NCI-H2171 treated with DMSO at 0.1 percent for 48 hours (cell line): ENCODE measurements at places on chromosomes 16 and 17.
A peak's percentile ranks its signal among the peaks of the same experiment; 100 is the strongest.

DNA sequence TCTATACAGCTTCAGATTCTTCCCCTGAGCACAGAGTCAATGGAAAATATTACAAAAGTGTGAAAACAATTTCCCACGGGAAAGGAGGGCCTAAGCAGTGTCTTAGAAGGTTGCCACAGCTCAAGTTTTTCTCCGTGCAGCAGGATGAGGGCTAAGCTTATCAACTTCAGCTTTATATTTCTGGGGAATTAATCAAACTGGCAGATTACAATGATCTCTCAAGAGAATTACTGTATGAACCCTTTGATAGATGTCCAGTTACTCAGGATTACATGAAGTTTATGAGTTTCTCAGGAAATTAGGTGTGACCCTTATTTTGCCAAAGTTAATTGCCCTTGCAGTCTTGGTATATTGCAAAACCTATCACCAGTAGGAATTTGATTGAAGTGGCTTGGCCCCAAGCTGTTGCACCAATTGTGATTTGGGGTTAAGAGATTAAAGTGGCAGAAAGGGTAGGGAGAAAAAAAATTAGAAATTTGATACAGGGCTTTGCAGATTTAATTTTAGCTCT lies 298.4 kb downstream of the MAP2K6 start:
- DNase-seq, result peak; percentile 62

DNA sequence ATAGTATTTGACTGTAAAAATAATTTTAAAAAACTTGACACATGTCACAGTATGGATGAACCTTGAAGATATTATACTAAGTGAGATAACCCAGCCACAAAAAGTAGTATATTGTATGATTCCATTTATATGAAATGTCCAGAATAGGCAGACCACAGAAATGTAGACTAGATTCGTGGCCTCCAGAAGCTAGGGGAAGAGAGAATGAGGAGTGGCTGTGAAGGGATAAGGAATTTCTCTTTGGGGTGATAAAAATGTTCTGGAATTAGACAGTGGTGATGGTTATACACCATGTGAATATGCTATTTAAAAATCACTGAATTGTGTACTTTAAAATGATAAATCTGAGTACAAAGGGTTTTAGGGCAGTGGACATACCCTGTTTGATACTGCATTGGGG lies 253.1 kb upstream of the DYNLRB2 start:
- no peak for DNase-seq

DNA sequence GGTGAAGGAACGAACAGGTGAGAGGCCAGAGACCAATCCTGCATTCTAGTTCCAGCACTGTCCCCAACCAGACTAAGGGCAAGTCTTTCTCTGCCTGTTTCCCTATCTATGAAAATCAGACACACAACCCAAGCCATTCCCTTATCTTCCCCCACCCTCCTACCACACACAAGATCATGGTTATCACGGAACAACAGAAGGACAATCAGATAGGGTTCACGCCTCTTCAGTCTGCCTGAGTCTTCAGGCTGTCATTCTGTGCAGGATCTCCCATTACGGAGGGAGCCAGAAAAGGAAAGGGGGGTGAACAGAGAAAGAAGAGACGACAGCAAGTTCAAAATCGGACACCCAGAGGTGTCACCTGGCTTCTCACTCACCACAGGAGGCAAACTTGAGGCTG lies 11.1 kb downstream of the TLE7 start:
- DNase-seq, result no peak

DNA sequence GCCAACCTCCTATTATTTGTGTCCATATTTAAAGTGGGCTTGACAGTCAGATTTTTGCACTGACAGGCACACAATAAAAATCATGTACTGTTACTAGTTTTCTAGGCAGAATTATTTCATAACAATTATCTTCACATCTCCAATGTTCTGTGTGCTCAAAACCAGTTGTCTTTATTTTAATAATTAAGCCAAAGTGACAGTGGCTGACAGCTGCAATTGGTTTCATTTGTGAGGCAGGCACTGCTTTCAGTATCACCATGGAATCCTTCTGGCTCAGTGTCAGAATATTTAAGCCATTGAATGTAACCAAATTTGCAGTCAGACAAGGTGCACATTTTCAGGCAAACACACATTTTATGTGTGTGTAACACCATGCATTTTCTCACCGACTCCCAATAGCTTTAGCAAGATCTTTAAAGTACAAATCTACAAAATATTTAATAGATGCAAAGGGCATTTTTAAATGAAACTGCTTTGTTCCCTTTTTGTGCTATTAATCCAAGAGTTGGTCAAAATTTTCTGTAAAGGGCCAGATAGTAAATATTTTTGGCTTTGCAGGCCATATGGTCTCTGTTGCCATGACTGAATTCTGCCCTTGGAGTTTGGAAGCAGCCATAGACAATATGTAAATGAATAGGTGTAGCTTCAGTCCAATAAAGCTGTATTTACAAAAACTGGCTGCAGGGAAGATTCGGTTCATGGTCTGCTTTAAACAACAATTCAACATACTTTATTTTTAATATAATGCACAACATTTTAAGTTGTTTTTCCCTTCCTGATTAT lies 486.0 kb downstream of the KCNJ2 start:
- DNase-seq, result peak; percentile 18

DNA sequence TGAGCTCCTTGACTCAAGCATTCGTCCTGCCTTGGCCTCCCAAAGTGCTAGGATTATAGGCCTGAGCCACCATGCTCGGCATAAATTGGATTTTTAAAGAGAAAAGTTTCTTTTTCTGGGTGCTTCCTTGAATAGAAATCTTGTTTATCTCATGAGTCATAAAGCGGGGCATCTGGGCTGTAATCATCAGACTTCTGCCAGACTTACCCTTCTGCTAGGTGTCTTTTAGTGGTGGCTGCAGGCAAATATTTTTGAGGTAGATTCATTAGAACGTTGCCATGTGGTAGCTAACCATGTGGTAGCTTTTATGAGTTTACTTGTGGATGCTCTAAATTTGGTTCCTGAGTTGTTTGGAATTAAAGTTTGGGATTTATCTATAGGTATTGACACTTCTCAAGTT lies 13.4 kb downstream of the PGS1 start:
- no peak for DNase-seq

- DNase-seq, result no peak
Measured at GRCh38 chr17:3926860-3927627, 10.8 kb upstream of the P2RX1 start.

DNA sequence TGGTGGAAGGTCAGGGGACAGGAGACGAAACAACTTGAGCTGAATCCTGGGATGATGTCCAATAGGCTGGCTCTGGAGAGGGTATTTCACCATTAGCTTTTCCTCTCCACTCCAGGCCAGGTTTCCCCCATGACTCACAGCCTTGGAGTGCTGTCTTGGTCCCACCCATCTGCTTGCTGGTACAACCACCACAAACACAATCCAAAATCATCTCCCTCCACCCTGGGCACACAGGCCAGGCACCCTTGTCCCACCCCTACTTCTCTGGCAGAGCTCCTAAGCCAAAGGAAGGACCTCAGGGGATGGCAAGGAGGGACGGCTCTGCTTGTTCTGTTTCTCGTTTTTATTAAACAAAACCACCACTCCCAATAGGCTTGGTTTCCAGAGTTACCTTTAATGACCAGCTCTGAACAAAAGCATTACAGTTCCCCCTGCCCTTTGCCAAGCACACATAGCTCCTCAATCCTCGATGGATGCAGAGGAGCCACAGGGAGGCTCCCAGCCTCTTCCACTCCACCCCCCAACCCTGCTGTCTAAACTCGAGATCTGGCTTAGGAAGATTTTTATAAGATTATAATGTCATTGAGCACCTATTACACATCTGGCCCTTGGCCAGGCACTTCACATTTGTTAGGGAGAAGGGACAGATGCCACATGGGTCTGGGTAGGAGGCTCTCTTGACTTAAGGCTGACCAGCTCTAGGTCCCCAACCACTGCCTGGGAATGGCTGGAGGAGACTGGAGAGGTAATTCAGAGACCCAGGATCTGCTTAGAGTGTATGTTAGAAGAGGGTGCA lies 13.3 kb downstream of the CAVIN1 start:
- DNase-seq, result no peak

GRCh38 chr16:9176547-9177418 lies 85.3 kb downstream of the HAPSTR1 start:
- DNase-seq, result no peak

DNA sequence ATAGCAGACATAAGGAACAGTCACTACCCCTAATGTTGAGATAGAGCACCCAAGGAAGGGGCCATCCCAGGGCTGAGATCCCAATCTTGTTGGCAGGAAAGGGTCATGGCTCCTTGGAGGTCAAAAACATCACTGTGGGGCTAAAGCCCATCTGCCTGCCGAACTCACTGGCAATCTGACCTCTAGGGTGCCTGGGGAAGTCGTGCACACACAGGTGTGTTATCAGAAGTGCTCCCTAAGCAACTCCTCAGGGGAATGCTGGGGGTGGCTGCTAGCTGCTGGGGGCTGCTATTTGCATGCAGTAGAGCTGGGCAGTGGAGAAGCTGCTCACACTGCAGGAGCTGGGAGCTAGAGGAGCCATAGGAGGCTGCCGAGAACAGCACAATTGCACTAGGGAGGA lies 47.5 kb upstream of the PHOSPHO1 start:
- DNase-seq, result no peak

GRCh38 chr17:72488555-72489271 lies 367.9 kb downstream of the SOX9 start:
- peak; percentile 91 for DNase-seq

DNA sequence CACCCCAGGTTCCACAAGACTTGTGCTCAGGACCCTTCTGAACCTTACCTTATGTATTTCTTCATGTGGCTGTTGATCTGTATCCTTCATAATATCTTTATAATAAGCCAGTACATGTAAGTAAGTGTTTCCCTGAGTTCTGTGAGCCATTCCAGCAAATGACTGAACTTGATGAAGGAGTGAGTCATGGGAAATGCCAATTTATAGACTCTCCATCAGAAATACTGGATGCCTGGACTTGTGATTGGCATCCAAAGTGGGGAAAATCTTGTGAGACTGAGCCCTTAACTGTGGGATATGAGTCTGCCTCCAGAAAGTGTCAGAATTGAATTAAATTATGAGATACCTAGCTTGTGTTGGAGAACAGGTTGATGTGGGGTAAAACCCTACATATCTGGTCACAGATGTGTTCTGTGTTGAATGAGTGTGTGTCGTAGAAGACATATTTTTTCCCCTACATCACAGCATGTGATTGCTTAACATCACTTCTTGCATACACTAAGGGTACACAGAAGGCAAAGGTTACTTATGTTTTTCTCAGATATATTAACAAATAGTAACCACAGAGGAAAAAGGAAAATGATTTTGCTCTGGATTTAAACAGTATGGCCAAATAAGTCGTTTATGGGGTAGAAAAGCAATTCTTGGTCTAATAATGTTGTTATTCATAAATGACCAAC lies 70.2 kb upstream of the NETO2 start:
- DNase-seq, result no peak

DNA sequence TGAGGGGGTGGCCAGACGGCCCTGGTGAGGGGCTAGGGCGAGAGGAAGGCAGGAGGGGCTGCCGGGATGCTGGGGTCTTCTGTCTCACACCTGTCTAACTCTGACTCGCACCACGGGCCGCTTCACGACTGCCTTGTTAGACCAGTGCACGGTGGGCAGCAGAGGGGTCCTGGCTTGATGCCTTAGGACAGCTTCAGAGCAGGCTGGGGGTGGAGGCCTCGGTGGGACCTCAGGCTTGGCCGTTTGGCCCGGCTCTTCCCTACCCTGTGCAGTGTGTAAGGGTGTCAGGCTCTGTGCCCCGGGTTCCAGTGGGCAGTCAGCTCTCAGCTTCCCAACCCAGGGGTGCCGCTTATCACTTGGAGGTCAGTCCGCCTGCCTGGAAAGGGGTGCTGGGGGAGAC lies 100.7 kb downstream of the OR1D5 start:
- no peak for DNase-seq

- DNase-seq, result no peak
Measured at GRCh38 chr16:15518381-15519351, 84.3 kb downstream of the BMERB1 start.

- peak; percentile 29 for DNase-seq
Measured at GRCh38 chr17:40179923-40180659, 2.8 kb downstream of the RAPGEFL1 start.

GRCh38 chr16:2734844-2735515 lies 15.0 kb upstream of the PRSS27 start:
- DNase-seq, result no peak

- DNase-seq, result peak; percentile 54
Measured at GRCh38 chr16:66923866-66924265, 1.5 kb downstream of the RRAD start.

DNA sequence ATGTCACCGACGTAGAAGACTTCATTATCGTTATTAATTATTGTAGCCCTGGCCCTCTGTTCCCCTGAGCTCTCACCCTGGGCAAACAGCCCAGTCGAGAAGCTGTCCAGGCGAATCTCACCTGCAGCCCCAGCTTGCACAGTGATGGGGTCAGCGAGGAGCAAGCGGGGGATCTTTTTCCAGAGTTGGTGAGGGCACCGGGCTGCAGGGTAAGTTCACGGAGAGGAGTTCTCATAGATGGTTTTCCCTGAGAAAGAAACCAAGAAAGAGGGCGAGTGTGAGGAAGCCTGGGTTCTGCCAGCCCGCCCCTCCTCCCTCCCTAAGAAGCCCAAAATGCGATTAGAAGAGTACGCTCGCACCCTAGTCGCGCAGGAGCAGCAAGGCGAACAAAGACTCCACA lies 436 bp downstream of the SPAG5 start:
- no peak for DNase-seq

GRCh38 chr17:81249223-81250040 lies 10.3 kb downstream of the NDUFAF8 start:
- DNase-seq, result no peak

DNA sequence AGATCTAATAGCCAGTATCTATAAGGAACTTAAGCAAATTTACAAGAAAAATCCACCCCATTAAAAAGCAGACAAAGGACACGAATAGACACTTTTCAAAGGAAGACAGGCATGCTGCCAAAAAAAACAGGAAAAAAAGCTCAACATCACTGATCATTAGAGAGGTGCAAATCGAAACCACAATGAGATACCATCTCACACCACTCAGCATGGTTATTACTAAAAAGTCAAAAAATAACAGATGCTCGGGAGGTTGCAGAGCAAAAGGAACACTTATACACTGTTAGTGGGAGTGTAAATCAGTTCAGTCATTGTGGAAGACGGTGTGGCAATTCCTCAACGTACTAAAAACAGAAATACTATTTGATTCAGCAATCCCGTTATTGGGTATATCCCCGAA lies 9.6 kb downstream of the STX8 start:
- peak; percentile 18 for DNase-seq

- DNase-seq, result no peak
Measured at GRCh38 chr16:47448830-47449575, 11.9 kb downstream of the ITFG1 start.

GRCh38 chr16:68488554-68488953 lies 40.2 kb upstream of the SMPD3 start:
- DNase-seq, result peak; percentile 82
